ENCODE measurements at places on chromosomes 16 and 17.

DNA sequence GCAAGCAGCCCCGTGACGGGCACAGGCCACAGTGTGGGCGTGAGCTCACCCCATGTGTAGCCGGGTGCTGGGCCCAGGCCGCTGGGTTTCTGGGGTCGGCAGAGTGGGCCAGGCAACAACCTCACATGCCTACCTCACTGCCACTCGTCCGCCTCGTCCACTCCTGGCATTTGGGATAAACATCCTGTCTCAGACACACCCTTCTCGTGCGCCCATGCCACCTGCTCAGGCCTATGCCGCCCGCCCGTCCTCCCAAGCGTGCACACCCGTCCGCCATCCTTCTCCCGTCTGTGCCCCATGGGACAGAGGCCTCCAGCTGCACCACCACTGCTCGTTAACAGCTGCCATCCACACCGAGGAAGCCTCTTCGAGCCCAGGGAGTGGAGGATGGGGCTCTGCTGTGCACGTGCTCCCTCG lies 64.3 kb downstream of the KLHDC4 start:
- no peak overlapping the region for H3K27ac ChIP-seq
- DNase-seq: no peak
- H3K4me3 ChIP-seq: no peak overlapping the region
- peaks cover 11% of the 10 kb centered on the region for H3K36me3 ChIP-seq
- H3K27me3 ChIP-seq: no peaks in the 10 kb centered on the region

DNA sequence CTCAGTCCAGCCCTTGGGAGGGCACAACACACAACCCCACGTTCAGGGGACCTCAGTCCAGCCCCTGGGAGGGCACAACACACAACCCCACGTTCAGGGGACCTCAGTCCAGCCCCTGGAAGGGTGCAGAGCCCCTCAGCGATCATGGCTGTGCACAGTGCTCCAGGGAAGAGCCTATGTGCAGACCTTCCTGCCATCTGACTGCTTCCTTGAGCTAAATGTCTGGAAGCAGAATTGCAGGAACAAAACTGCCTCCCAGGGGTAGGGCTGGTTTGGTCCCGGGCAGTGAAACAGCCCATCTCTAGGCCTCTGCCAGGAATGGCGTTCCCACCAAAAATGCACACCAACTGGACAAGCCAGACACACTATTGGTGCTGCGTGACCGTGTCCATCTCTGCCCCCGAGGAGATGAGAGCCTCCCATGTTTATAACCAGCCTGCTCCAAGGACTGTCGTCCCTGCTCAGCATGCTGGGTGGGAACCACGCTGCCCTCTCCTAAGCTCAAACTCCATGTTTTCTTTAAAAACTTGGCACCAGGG lies 44.0 kb downstream of the ZNF276 start:
- no peak overlapping the region for H3K4me3 ChIP-seq
- DNase-seq: no peak
- H3K27ac ChIP-seq: no peak overlapping the region
- H3K27me3 ChIP-seq: no peaks in the 10 kb centered on the region
- peaks cover 35% of the 10 kb centered on the region for H3K36me3 ChIP-seq

- peaks cover 11% of the 10 kb centered on the region for H3K4me1 ChIP-seq
- H3K27ac ChIP-seq: no peak overlapping the region
- no peak for DNase-seq
Measured at GRCh38 chr16:30113711-30114333, 485 bp upstream of the GDPD3 start.

GRCh38 chr16:2432286-2432685 lies 3.0 kb downstream of the CCNF start:
- no peak for DNase-seq
- peaks cover 15% of the 10 kb centered on the region for H3K4me1 ChIP-seq
- no peaks in the 10 kb centered on the region for H3K27me3 ChIP-seq

DNA sequence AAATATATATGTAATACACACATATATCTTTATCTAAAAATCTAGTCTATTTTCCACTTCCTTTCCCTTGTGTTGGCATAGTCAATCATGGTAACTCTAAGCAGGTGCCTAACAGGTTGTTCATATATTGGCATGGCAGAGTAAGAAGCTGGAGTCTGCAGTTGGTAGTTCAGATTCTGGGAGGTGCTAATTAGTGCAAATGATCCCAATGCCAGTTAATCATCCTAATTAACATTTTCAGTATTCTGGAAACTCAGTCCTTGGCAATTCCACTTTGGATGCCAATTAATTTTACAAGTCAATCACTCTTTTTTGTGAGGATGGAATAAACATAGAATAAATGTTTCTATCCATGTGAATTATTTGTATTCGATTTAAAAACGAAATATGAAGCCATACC lies 863.7 kb upstream of the SOX9 start:
- no peak overlapping the region for H3K4me3 ChIP-seq
- no peaks in the 10 kb centered on the region for H3K36me3 ChIP-seq
- no peaks in the 10 kb centered on the region for H3K4me1 ChIP-seq
- no peak for DNase-seq
- no peaks in the 10 kb centered on the region for H3K27me3 ChIP-seq
- no peak overlapping the region for H3K27ac ChIP-seq

GRCh38 chr17:80942423-80943345 lies 49.0 kb upstream of the CHMP6 start:
- H3K36me3 ChIP-seq: peaks cover 34% of the 10 kb centered on the region
- peaks cover 1% of the 10 kb centered on the region for H3K4me1 ChIP-seq
- DNase-seq: no peak
- no peaks in the 10 kb centered on the region for H3K27me3 ChIP-seq

- H3K4me3 ChIP-seq: no peak overlapping the region
- no peak for DNase-seq
- no peaks in the 10 kb centered on the region for H3K4me1 ChIP-seq
- no peak overlapping the region for H3K27ac ChIP-seq
- H3K36me3 ChIP-seq: no peaks in the 10 kb centered on the region
Measured at GRCh38 chr16:63462316-63462715, 1426.1 kb upstream of the CDH8 start.

DNA sequence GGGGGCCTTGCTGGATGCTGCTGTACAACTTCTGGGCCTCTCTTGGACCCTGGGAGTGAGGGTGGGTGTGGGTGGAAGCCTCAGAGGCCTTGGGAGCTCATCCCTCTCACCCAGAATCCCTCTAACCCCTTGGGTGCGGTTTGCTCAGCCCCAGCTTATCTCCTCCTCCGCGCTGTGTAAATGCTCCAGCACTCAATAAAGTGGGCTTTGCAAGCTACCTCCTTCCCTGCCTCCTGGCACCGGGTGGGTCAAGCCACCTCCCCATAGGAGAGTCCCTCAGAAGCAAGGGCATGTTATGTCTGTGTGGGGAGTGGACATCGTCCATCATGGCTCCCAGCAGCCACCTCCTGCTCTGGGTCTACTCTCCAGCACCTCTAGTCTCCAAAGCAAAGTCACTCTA lies 28.4 kb downstream of the CDIP1 start:
- DNase-seq: no peak
- no peak overlapping the region for H3K27ac ChIP-seq
- H3K36me3 ChIP-seq: peaks cover 86% of the 10 kb centered on the region
- no peak overlapping the region for H3K4me3 ChIP-seq

DNA sequence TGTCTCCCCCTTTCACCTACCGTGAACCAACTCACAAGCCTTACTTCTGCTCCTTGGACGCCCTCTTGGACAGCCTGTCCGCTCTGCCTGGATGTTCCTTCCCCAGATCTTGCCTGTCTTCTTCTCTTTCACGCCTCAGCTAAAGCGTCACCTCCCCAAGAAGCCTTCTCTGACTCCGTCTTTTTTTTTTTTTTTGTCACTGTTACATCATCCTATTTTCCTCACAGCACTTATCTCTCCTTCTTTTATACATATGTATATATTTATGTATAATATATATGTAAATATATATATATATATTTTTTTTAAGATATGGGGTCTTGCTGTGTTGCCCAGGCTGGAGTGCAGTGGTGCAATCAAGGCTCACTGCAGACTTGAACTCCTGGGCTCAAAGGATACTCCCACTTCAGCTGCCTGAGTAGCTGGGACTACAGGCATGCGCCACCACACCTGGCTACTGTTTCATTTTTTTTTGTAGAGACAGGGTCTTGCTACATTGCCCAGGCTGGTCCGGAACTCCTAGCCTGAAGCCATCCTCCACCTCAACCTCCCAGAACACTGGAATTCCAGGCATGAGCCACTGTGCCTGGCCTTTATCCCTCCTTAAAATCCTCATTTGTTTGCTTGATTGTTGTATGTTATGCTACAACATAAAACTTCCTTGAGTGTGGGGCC lies 16.5 kb upstream of the AKTIP start:
- no peak overlapping the region for H3K27ac ChIP-seq
- H3K36me3 ChIP-seq: no peaks in the 10 kb centered on the region
- no peak for DNase-seq
- no peaks in the 10 kb centered on the region for H3K27me3 ChIP-seq

DNA sequence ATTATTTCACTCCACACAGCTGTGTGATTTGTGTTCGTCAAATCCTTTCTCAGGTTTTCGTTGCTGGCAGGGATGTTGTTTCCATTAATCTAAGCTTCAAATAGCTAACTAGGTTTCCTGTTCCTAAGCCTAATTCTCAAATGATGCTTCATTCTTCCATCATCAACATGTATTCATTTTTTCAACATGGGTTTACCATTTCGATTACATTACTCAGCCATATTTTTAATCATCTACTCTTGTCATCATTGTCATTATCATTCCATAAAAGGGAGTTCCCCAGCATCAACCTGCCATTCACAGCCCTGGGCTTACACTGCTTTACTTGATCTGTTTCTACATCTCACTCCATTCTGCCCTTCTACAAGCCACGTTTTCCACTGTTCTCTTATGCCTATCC lies 33.3 kb upstream of the ANKFN1 start:
- no peaks in the 10 kb centered on the region for H3K4me1 ChIP-seq
- H3K27ac ChIP-seq: no peak overlapping the region
- no peak for DNase-seq
- no peaks in the 10 kb centered on the region for H3K36me3 ChIP-seq

DNA sequence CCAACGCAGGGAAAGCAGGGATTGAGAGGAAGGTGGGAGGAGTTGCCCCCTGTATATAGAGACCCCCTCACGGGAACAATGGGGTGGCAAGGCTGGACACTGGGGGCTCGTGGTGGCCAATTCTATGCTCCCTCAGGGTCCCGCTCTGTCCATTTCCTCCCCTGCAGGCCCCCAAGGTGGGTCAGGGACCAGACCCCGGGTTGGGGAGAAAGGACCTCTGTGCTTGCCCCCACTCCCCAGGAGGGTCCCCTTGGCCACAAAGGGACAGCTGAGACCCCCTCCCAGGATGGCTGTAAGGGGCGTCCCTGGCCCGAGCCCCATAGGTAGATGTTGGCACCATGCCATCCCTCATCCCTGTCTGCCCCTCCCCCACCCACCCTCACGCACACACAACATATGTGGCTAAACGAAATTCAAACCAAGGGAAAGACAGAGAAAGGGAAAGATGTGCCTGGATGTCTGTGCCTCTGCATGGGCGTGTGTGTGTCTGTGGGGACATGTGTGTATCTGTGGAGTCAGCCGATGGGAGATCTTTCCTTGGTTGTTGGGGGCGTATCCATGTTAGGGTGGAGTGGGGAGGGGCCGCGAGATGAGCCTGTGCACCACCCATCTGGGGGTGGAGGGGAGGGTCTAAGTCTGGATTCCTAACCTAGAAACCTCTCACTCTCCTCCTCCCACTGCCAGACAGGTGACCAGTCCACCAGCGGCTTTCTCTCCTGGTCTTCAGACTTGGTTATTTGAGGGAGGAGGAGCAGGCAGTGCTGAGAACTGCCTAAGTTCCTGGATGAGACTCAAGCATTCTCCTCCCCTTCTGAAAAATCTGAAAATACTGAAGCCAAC lies 642 bp upstream of the NEUROD2 start:
- H3K27ac ChIP-seq: no peak overlapping the region
- peaks cover 88% of the 10 kb centered on the region for H3K27me3 ChIP-seq
- no peak overlapping the region for H3K4me3 ChIP-seq
- H3K36me3 ChIP-seq: no peaks in the 10 kb centered on the region
- H3K4me1 ChIP-seq: peaks cover 21% of the 10 kb centered on the region

DNA sequence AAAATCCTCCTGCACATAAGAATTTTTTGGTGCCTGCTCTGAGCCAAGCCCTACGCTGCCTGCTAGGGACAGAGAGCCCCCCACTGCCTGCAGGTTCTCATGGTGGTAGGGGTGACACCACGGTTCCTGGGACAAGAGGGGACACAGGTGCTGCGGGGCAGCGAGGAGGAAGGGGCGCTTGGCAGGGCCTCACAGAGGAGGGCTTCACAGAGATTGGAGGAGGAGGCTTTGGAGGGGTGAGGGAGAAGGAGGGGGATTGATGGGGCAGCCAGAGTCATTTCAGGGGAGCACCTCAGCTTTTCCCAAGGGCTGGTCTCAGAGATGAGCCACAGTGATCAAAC lies 29.8 kb upstream of the GSG1L start:
- H3K27ac ChIP-seq: no peak overlapping the region
- no peak for DNase-seq
- H3K4me1 ChIP-seq: peaks cover 30% of the 10 kb centered on the region
- H3K4me3 ChIP-seq: no peak overlapping the region

DNA sequence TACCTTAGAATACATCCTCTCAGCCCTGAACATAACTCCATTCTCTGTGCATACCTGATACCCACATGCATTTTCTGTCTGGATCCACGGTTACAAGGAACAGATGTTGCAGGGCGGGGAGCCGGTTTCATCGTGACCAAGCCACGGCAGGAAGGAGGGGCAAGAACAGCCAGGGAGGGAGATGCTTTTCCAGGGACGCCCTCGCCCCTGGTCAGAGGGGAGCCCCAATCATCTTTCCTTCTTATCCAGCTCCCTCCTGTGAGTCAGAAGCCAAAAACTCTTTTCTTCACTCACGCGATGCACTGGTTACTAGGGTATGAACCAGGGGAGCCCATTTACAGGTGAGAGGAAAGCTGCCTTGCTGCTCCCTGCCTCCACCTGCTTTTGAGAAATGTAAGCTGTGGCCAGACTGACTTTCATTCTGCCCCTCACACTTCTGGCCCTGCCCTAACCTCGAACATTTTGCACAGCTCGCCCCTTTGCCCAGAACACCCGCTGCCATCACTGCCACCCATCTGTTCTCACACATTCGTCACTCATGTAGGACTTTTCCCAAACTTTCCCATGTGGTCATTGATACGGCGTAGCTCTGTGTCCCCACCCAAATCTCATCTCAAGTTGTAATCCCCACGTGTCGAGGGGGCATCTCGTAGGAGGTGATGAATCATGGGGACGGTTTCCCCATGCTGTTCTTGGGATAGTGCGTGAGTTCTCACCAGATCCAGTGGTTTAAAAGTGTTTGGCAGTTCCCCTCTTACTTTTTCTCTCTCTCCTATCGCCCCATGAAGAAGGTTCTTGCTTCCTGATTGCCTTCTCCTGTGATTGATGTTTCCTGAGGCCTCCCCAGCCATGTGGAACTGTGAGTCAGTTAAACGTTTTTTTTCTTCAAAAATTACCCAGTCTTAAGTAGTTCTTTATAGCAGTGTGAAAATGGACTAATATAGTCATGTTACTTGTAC lies 20.5 kb downstream of the FOXL1 start:
- peak overlapping the region; percentile 58 for H3K4me3 ChIP-seq
- peak overlapping the region; percentile 8 for H3K27ac ChIP-seq
- no peak for DNase-seq

All from mesenchymal stem cell (in vitro differentiated cells and primary cell).